ENCODE measurements at places on chromosomes 2 and 18. TPM values are rescaled to one million over a fixed set of nuclear protein-coding genes. Genes with fewer than 3 reads are reported as not detected.

The GPAT2 gene
- total RNA-seq, result 8.8 TPM

DNA sequence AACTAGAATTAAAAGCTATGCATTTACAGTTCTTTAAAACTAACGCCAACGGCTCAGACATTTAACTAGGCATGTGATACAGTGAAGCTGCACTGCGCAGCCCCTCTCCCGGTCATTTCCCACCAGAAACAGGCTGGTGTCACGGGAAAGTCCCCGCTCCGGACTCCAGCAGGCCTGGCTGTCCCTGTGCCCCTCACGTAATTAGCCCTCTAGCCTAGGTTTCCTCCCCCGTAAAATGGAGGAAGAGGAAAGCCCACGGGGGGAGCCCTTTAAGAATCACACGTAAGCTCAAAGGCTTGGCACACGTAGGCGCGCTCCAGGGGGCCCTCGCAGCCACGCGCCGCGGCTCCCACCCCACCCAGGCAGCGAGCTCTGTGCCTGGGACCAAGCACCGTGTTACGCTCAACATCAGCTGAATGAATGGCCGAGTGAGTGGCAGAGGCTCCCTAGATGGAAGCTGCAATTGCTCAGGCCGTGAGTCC is 48.0 kb downstream of the KCNIP3 start:
- DNase-seq, result peak; percentile 41

GRCh38 chr2:8481463-8482009 is 200.3 kb upstream of the ID2 start:
- DNase-seq, result no peak

DNA sequence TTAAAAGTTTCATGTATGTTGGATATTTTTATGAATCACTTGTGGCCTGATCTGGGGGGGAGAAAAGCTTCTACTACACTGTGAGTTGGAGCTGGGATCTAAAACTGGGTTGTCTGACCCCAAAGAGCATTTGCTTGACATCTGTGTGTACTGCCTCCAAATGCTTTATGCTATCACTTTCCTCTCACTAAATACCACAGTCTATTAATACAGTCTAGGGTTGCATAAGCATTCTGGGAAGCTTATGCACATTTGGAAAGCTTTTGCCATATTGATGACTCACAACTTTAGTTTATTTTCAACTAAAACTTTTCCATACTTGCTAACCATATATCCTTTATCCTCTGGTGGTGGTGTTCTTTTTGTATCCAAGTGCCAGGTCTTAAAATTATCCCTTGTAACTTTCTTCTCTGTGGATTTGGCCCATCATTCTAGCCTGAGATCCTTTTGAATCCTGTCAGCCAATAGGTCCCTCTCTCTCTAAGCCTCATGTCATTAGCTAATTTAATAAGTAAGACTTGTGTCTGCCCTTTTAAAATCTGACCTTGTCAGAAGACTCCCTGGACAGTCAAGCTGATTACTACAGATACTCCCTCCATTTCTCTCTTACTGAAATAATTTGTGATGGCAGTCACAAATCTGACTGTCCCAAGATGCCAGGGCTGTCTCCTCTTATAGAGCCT is 72.7 kb downstream of the NXPH2 start:
- no peak for DNase-seq

GRCh38 chr2:73235315-73236028 is 1.4 kb downstream of the CCT7 start:
- DNase-seq, result no peak

- DNase-seq, result no peak
Measured at GRCh38 chr18:30852980-30853379, 189.6 kb downstream of the DSC3 start.

DNA sequence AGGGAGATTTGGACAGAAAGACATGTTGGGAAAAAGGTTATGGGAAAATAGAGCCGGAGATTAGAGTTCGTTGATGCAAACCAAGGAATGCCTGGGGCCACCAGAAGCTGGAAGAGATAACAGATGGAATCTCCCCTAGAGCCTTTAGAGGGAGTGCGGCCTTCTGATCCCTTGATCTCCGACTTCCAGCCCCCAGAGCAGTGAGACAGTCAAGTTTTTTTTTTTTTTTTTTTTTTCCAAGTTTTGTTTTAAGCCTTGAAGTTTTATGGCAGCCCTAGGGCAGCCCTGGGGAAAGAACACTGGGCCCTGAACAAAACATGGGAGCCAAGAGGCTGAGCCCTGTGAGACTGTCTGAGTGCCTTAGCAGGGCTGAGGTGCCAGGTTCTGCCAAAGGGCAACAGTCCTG is 6.5 kb downstream of the DGKD start:
- no peak for DNase-seq

The TEKT4 gene
- total RNA-seq, result not detected

The HRH4 gene
- 0.16 TPM for total RNA-seq

The DLX1 gene
- total RNA-seq, result not detected

The PIEZO2 gene
- total RNA-seq, result 26.2 TPM

- DNase-seq, result no peak
Measured at GRCh38 chr2:43298500-43298899, 72.1 kb upstream of the ZFP36L2 start.

DNA sequence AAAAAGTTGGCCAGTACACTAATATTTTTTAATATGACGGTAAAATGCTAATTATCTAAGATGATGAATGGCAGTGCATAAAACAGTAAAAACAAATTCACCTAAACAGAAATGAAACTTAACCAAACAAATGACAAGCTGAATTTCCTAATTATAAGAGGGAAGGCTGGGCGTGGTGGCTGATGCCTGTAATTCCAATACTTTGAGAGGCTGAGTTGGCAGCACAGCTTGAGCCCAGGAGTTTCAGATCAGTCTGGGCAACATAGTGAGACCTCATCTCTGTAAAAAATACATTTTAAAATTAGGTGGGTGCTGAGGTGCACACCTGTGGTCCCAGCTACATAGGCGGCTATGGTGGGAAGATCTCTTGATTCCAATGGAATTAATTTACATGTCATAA is 120.1 kb downstream of the USP34 start:
- no peak for DNase-seq

DNA sequence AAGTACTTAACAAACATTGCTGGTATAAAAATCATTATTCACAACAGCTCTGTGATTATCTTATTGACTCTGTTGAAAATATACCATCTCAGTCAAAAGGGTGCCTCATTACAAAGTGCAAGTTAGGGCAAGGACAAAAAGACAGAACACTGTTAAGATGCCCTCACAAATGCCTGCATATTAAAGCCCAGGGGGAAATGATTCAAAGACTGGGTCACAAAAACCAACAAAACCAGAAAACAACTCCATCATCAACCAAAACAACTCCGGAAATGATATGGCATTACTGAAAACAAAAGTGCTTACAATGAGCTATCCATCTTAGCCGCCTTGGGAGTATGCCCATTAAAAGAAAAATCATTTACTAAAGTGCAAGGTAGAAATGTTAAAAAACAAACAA is 9.9 kb downstream of the PLA2R1 start:
- DNase-seq, result no peak

DNA sequence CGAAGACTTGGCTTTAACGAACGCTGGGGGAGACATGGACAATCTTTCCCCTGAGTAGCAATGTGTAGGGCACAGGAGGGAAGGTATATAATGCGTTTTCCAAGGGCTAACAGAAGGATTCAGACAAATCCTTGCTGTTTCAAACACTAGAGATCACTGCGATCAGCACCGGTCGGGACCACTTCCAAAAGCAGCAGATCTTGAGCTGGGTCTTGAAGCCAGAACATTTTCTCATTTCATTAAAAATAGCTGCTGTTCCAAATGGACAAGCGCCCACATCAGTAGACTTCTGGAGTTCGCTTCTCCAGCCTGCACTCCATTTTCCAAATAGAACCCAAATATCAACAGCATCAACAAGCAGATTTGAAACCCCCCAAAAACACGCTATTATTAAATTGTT is 65.1 kb upstream of the MAPRE2 start:
- no peak for DNase-seq

DNA sequence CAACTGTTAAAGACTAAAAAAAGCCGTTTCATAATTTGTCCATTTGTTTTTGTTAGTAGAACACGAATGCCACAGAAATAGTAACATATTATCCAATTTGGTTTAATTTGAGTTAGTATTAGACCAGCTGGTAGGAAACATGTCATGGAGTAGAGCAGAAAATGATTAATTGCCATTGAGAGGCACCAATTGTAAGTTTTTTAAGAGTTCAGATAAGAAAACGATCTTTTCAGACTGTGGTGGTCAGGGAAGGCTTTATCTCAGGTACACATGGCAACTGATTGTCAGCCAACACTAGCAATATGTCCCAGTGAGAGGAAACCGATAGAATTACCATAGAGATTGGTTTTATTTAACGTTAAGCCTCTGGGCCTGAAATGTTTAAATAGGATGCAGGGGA is 438.2 kb upstream of the MAP2 start:
- no peak for DNase-seq

GRCh38 chr2:71559080-71559827 is 105.9 kb downstream of the DYSF start:
- no peak for DNase-seq

DNA sequence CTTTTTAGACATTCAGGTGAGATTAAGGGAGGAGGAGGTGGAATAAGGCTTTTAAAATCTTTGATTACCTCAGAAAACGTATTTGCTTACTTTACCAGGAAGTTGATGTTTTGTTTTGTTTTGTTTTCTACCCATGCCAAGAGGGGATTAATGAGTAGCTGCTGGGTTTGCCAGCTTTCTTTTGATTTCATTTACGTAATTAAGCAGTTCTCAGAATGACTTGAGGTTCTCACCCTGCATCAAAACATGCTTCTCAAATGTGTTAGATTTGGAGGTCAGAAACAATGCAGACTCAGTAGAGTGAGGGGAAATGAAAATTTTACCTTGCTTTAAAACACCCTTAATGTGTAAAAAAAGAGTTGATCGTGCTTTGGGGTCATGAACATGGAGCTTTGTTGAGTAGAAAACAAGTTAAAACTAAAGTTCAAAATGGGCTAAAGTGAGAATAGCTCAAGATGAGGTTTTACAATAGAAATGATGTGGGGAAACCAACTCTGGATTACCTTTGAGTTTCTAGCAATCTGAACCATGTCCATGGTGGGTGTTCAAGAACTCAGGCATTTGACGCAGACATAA is 217.1 kb upstream of the EPAS1 start:
- no peak for DNase-seq

The GPR75 gene
- 3.2 TPM for total RNA-seq

- no peak for DNase-seq
Measured at GRCh38 chr2:65456064-65456463, 23.7 kb upstream of the SPRED2 start.

The OTOS gene
- total RNA-seq, result not detected

- peak; percentile 19 for DNase-seq
Measured at GRCh38 chr2:133972786-133973185, 281.1 kb upstream of the MGAT5 start.

DNA sequence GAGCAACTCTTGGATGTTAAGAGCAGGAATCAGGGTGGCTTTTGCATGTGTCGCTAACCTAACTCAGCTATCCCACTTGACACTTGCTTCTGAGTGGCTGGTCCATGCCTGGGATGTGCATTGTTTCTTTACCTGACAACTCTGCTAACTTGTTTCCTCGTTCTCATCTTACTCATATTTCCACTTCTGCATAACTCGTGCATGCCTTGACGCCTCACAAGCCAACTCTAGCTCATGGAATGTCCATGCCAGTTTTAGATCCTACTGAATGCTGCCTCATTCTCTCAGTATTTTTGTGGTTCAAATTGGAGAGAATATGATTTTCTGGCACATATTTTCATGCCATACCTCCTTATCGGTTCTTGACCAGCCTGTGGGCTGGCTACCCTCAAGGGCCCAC is 52.5 kb downstream of the CDCA7 start:
- no peak for DNase-seq

The IL1RL2 gene
- 2.3 TPM for total RNA-seq

DNA sequence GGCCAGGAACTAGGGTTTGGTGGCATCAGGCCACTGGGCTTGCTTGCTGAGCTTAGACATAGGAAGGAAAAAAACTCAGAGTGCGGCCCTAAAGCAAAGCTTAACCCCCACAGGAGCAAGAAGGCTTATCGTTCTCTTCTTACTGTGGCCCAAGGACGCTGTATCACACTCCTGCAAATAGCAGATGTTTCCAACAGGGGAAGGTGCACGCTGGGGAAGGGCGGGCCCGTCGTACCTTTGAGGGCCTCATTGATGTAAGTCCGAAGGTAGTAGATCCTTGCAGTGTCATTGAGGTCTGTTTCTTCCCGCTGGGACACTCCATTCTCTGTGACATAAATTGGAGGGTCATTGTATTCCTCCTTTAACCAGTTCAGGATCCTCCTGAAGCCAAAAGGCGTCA is 46.6 kb downstream of the LCT start:
- no peak for DNase-seq

GRCh38 chr2:152089238-152089637 is 9.6 kb downstream of the CACNB4 start:
- no peak for DNase-seq

DNA sequence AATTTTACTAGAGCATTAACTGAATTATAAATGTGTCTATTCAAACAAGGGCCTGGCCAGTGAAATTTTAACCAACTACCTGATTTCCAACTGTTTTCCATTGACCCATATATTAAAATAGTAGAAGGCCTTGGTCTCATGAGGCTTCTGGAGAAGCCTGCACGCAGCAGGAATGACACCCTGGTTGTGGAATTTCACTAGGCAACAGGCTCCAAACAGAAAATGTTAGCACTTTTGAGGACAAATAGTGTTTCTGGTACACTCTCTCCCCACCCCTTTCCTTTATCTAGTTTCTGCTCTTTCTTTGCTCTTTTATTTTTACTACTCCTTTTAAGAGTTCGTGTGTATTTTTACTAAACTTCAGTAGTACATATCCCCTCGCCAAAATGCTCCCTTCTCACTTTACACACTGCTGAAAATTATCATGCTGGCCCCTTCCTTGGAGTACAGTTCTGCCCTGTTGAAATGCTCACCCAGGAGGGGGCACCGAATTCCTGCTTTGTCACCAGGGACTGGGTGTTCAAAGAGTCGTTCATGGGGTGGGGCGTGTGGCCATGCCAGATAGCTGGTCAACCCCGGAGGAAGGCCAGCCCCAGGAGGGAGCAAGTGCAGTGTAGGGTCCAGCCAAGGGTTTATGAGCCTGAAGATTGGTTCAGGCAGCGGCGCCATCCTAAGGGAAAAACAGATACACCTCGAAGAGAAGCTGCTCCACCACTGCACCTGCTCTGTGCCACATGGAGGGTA is 22.1 kb upstream of the COL6A3 start:
- DNase-seq, result no peak

DNA sequence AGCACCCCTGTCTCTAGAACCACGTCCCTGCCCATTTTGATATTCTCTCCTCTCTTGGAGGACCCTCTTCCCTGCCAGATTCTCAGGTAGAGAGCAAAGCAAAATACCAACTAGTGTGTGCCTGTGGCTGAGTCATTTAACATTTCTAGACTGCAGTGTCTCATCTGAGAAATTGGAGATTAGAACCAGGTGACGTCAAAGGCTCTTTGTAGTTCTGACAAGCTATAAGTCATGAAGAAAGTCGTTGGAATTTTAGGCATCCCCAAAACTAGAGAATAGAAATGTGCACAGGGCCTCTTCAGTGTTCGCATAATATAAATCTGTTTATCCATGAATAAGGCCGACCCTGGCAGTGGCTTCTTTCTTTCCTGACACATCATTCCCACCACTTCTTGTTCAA is 74.4 kb upstream of the TANC1 start:
- DNase-seq, result no peak

Data from breast epithelium (tissue), 4 donors.